MCF 10A (cell line): ENCODE measurements at places on chromosomes 7 and 10. TPM values are rescaled to one million over a fixed set of nuclear protein-coding genes. Genes with fewer than 3 reads are reported as not detected.

The POM121C gene
- 41.5 and 42.3 TPM in 2 replicates for total RNA-seq

The BNIP3 gene
- total RNA-seq = 47.0 and 53.0 TPM in 2 replicates

The TMEM176A gene
- not detected in 2 replicates for total RNA-seq

The ENKUR gene
- 0.33 and 0.47 TPM in 2 replicates for total RNA-seq

The PIK3AP1 gene
- not detected in 2 replicates for total RNA-seq

The ANKRD61 gene
- total RNA-seq = 0.42 TPM in 1 of 2 replicates, not detected in the other

The PCLO gene
- 2.0 and 2.3 TPM in 2 replicates for total RNA-seq

The ADAM12 gene
- 2.2 and 3.1 TPM in 2 replicates for total RNA-seq

The HABP2 gene
- not detected in 2 replicates for total RNA-seq

The NUDT13 gene
- 1.7 and 1.8 TPM in 2 replicates for total RNA-seq

The TMEM236 gene
- 0.09 and 0.37 TPM in 2 replicates for total RNA-seq

The HSPA12A gene
- 9.1 and 13.1 TPM in 2 replicates for total RNA-seq

The STARD3NL gene
- total RNA-seq = 24.5 and 25.6 TPM in 2 replicates

The MMRN2 gene
- total RNA-seq = 1.4 and 1.5 TPM in 2 replicates

GRCh38 chr10:98267894-98268693 is at the start of gene LOXL4:
TSS of gene LOXL4 (minus strand) at chr10:98268194. CDS start at chr10:98263019, 5,175 bp downstream.
- DNase-seq = no peak

DNA sequence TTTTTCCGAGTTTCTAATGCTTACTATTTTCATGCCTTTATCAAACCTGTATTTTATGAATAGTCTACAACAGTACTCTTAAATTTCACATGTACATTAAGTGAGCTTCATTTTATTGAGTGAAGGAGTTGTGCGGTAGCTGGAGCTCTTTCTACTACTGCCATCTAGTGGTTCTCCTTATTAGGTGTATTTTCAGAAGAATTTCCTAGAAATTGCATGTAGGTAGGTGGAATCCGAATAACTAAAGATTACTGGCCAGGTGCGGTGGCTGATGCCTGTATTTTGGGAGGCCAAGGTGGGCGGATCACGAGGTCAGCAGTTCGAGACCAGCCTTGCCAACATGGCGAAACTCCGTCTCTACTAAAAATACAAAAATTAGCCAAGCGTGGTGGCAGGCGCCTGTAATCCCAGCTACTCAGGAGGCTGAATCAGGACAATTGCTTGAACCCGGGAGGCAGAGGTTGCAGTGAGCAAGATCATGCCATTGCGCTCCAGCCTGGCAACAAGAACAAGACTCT is 38.3 kb downstream of the LRRC72 start:
- DNase-seq = peak; percentile 53

GRCh38 chr7:1733908-1734730 is 64.0 kb downstream of the ELFN1 start:
- no peak for DNase-seq

DNA sequence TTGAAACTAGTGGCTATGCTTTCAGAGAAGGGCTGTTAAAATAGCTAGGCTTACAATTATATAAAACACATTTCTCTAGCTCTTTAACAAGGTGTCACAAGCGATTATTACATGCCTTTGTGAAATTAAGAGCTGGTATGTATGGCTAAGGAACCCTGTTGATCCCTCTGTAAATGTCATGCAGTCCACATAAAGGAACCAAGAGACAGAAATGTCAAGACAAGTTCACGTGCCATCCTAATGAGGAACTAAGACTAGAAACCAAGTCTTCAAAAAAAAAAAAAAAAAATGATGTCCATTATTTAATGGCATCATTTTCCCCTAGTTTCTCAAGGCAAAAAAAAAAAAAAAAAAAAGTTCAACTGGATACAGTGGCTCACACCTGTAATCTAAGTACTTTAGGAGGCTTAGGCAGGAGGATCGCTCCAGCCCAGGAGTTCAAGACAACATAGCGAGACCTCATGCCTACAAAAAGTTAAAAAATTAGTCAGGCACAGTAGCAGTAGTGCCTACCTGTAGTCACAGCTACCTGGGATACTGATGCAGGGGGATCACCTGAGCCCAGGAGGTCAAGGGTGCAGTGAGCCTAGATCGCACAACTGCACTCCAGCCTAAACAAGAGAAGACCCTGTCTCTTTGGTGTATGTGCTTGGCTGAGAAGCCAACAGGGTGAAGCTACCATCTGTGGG is 63.4 kb downstream of the SRPK2 start:
- no peak for DNase-seq

GRCh38 chr7:154627646-154628290 is 375.2 kb downstream of the PAXIP1 start:
- DNase-seq = no peak

- DNase-seq = no peak
These were observed 57.8 kb downstream of the RASGEF1A start for GRCh38 chr10:43209074-43209455.

DNA sequence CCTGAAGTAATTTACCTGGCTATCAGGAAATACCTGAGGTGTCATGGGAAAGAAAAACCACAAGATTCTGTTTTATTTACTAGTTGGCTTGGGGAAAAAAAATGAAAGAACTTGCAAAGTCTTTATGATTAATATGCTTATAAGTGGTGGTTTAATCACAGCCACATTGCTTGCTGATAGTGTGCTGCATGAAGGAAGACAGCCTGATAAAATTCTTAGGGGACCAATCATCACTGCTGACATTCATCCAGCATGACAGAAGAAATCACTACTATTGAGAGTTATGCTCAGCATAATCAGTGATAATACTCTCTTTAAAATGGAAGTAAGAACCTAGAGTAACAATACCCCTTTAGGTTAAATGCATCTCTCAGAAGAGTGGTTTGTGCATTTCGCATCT is 150.2 kb upstream of the LRRN3 start:
- DNase-seq = no peak

DNA sequence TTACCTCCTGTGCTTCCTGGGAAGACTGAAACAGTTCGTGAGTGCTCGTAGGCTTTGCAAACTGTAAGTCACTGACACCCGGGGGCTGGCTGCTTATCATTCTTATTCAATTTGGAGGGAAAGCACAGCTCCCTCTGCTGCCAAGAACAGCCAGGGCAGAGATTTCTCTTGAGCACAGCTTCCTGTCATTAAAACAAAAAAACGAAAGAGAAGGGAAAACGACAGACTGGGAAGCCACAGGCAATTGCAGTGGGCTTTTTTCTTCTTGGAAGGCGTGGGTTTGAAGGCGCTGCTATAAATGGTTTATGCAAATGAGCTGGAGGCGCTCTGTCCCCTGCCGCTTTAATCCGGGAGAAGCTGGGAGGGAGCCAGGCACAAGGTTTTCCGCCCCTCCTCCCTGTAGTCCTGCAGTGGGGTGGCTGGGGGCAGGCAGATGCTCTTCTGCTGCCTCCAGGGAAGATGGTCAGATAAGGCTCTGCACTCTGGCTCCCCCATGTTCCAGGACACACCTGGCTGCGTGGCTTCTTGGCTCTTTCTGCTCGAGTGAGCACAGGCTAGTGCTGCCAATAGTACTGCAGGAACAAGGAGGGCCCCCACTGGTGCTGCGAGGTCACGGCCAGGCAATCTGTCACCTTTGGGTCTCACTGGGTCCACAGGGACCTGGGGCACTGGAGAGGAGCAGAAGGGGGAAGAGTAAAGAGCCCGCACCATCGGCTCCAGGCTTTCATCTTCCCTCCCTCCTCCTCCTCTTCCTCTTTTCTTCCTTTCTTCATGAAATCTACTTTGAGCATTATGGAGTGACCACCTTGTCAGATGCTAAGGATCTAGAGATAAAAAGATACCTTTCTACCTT is 49.5 kb downstream of the NEURL1 start:
- peak; percentile 37 for DNase-seq

- no peak for DNase-seq
These were observed 25.2 kb downstream of the HBP1 start for GRCh38 chr7:107194052-107194451.

- no peak for DNase-seq
These were observed 5.6 kb upstream of the POM121 start for GRCh38 chr7:72919256-72919775.

- no peak for DNase-seq
These were observed 97.0 kb downstream of the CDH23 start for GRCh38 chr10:71493741-71494140.

GRCh38 chr10:16195178-16195769 is 241.5 kb upstream of the PTER start:
- DNase-seq = no peak

- no peak for DNase-seq
These were observed 31.5 kb downstream of the EPC1 start for GRCh38 chr10:32315424-32315823.

DNA sequence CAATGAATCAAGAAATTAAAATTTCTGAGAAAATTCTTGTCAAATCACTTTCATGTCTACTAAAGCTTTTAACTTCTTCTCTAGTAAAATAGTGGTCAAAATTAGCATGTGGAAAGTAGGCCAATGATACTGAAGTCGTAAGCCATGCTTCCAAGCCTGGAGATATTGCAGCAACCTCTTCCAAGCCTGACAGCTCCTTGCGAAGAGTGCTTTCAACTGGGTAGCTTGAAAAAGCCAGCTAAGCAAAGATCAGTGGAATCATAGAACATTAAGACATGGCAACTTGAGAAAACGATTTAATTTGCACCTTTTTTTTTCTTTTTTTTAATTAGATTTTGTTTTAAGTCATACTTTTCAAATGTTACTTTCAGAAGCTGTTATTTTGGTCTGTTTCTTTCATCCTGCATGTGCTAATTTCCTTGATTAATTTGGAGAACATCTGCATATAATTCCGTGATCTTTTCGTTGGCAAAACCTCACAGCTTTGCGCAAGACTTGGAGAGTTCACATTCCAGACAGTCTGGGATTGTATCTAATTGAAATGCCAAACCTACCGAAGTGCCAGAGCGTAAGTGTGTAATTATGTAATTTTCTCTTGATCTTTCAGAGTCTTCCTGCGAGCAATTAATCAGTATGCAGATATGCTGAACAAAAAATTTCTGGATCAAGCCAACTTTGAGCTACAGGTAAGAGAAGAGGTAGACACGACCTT is 142.2 kb upstream of the INSYN2A start:
- no peak for DNase-seq

GRCh38 chr10:34739915-34740314 is 75.2 kb downstream of the PARD3 start:
- peak; percentile 72 for DNase-seq

DNA sequence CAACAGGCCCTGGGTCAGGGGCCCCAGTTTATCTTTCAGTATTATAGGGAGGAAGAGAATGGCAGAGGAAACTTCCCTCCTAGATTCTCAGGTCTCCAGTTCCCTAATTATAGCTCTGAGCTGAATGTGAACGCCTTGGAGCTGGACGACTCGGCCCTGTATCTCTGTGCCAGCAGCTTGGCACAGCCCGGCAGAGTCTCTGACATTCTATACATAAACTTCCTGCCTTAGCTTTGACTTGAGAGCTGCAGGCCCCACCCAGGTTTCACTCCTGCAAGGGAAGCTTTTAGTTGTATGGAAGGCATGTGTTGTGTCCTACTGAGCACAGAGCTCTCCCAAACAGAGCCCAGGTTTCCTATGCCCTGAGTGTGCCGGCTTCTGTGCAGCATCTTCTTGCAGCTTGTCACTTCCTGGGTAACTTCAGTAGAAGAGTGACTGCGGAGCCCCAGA is 205.6 kb upstream of the PRSS58 start:
- DNase-seq = no peak

GRCh38 chr10:72026278-72027111 is 61.9 kb downstream of the SPOCK2 start:
- DNase-seq = peak; percentile 59

DNA sequence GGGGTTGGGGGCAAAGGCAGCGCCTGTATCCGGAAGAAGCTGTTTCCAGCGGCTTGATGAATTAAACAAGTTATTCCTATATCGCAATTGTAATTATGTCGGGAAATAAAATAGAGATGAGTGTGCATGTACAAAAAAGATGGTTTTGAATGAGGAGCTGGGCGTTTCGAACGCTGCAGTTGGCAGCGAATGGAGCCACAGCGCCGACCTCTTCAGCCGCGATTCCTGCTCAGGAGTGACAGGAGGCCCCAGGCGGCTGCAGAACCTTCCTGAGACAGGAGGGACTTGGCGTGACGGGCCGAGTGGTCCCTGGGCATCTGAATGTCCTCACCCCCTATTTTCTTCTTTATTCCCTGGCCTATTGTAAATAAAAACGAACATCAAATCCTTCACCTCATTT is 184.9 kb downstream of the DNAJB6 start:
- DNase-seq = no peak

DNA sequence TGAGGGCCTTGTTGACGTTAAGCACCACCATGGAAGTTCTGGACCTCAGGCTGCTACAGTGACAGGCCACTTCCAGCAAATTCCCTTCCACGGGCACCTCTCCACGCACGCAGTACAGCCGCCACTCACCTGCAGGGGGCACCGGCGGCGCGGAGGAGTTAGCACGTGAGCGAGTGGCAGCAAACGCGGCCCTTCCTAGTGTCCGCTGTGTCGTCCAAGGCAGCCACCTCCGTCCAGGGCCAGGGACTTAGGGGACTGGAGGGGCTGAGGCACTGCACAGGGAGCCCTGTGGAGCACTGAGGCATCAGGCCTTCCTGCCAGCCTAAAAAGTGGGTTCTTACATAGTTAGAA is 164.4 kb downstream of the SVIL start:
- peak; percentile 12 for DNase-seq

GRCh38 chr10:35700487-35700882 is 58.4 kb upstream of the FZD8 start:
- no peak for DNase-seq

- DNase-seq = no peak
These were observed 48.9 kb upstream of the IGFBP3 start for GRCh38 chr7:45969940-45970339.

- no peak for DNase-seq
These were observed 16.6 kb downstream of the MINDY3 start for GRCh38 chr10:15843695-15844094.

GRCh38 chr10:59557642-59558041 is 152.0 kb downstream of the SLC16A9 start:
- DNase-seq = no peak

GRCh38 chr10:3220853-3221252 is 48.3 kb upstream of the PITRM1 start:
- DNase-seq = peak; percentile 8

DNA sequence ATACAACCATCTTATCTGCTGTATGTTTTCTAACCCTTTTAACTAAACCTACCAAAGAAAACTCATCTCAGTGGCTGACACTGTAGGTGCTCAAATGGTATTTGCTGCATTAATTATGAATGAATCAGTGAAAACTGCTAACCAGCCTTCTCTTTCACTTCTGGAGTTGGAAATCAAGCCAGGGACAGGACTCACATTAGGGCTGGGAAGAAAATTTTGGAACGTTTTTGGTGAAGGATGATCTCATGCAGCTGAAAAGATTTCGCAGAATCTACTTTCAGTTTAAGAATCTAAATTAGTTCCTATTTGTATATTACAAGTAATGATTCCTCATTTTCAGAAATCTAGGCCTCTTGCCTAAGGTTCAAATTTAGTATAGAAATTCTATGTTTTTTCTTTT is 12.9 kb downstream of the MTPN start:
- DNase-seq = no peak
